ENCODE measurements at places on chromosomes 13 and 19.

DNA sequence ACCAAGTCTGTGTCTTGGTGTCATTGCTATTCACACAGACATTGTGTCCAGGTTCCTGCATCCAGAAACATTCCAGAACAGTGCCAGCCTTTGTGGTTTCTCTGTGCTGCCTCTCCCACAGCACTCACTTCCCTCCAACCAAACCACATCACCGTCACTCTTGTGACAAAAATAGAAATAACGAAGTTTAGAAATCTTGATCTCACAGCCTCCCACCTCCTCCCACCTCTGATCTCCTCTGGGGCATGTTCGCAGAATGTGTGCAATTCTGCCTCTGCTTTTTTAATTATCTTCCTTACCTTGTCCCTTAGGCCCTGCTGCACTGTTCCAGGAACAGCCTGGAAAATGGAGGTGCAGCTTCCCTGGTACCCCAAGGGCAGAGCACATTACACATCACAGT, 8.7 kb upstream of the SERPINE3 start:
- DNase-seq = no peak

GRCh38 chr13:112000888-112001287, 66.1 kb upstream of the SOX1 start:
- no peak for DNase-seq

GRCh38 chr13:36146511-36147269, 15.5 kb upstream of the DCLK1 start:
- DNase-seq = no peak

GRCh38 chr13:112442483-112443090, 66.4 kb downstream of the SPACA7 start:
- DNase-seq = no peak

DNA sequence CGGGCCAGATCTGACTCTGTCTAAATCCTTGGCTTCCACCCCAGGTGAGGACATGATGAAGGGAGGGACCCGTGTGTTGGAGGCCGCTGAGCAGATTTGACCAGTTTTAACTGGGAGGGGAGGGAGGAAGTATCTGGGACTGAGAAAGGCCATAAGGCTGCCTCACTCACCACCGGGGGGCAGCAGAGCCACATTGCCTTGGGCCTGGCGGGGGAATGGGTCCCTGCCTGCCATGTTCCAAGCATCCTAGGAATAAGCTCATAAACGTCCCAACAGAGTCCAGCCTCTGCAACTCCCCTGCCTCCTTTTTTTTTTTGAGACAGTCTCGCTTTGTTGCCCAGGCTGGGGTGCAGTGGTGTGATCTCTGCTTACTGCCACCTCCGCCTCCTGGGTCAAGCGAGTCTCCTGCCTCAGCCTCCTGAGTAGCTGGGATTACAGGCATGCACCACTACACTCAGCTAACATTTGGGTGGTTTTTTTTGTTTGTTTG, 15.5 kb downstream of the MAST3 start:
- DNase-seq = peak; percentile 74

DNA sequence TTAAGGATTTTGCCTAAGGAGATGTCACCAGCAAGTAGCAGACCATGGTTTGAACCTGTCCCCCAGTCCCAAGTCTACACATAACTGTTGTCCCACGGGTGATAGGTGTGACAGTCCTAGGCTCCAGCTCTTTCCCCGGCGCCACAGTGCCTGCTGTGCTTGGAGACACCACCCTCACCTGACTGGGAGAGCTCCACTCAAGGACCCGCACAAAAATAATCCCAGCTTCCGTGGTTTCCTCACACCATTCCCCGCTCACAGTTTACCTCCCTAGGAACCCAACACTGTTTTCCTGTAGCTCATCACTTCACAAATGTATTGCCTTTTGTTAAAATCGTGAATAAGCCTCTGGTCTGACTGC, 19.8 kb upstream of the RASA3 start:
- DNase-seq = no peak

DNA sequence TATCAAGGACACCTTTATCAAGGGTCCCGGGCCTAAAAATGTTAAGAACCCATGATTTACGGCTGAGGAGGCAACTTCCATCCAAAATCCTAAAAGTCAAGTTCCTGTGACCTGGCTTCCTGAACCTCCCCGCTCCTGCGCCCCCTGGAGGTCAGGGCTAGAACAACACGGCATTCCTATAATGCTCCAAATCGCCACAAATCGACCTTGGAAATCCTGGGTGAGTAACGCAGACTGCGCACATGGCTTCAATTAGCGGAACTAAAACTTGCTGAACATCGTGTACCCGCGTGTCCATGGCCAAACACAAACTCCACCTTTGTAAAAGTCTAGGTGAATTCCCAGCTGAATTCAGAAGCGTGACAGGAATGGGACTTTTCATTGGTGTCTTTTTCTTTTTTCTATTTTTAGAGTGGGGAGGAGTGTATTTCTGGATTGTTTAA, 4.3 kb upstream of the C5AR1 start:
- peak; percentile 26 for DNase-seq

- DNase-seq = no peak
These were observed 551.4 kb downstream of the TBC1D4 start for GRCh38 chr13:74930402-74931165.

GRCh38 chr13:100644371-100644770, 30.2 kb downstream of the TMTC4 start:
- no peak for DNase-seq

GRCh38 chr19:35034005-35034502, 3.8 kb downstream of the SCN1B start:
- DNase-seq = no peak

GRCh38 chr19:47309038-47309437, 623 bp upstream of the C5AR1 start:
- no peak for DNase-seq

DNA sequence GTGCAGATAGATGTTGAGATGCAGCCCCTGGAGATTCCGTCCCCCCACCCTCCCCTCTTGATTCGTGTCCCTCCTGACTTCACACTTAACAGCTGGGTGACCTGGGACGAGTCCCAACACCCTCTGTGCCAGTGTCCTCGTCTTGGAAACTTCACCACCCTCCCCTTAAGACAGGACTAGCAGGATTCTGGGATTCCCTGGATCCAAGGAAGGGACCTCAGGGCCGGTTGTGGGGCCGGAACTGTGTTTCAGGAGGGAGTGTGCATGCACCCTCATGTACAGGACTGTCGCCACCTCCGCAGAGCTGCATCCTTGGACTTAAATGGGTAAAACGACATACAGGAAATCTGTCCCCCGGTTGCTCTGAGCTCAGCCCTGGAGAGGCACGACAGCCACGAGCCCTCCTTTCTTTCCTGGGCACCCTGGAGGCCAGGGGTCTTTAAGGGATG, 990 bp downstream of the MYO9B start:
- no peak for DNase-seq

GRCh38 chr13:76020421-76020955, 384.4 kb downstream of the LMO7 start:
- DNase-seq = no peak

- DNase-seq = no peak
These were observed 146.9 kb downstream of the TM9SF2 start for GRCh38 chr13:99648066-99648665.

GRCh38 chr19:4970558-4971423, 1.9 kb downstream of the KDM4B start:
- no peak for DNase-seq

DNA sequence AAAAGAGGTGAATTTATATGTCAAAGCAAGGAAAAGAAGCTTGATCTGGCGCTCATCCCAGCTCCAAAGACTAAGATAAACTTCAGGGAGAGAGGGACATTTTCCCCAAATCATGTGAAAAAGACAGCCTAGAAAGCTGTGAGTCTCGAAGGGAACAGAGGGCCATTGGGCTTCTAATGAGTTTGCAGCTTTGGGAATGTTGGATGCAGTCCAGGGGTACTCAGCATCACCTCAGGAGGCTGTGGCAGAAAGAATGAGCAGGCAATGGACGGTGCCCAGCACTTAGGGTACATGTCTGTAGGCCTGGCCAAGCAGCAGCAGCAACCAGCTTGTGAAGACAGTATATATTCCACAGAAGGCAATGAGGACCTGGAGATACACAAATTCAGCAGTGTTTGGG, 25.7 kb upstream of the WASF3 start:
- DNase-seq = no peak

DNA sequence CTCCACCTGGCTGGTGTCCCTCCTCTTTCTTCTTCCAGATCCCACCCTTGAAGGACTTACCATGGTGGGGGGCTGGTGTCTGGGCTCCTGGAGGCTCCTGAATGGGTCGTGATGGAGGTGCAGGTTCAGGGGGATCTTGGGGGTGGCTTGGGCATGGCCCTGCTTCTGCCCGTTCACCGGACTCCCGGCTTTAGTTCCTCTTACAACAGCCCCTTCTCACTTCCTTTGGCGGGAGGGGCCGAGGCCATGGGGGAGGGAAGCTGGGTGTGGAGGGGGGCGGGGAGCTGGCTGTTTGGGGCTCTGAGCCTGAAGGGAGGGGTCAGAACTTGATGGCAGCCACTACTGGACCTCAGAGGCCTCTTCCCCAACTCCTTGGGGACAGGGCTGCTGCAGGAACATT, at the start of gene MYO1F:
MYO1F (minus strand) TSS at position 196 of the 400 bp plus-strand sequence; CDS start at position 63, 133 bp downstream.
- DNase-seq = no peak

DNA sequence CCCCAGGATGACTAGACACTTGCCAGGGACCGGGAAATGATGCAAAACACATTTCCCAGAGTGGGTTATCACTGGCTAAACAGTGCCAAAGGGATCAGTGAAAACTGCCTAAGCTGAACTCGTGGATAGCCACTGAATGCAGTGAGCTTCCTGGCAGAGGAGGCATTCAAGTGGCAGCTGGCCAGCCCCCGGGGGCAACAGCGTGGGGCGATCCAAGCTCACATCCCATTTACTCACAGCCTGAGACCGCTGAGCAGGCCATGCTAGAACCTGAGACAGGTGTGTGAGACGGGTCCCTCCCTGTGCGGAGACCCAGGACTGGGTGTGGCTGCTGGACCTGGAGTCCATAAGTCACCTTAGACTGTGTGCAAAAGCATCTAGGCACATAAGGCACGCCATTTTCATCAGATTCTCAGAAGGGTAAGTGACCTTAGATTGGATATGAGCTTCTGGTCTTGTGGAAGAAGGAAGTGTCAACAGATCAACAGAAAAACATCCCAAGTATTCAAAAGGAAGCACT, 51.9 kb upstream of the SLC15A1 start:
- DNase-seq = no peak

GRCh38 chr13:44292545-44292944, 81.1 kb upstream of the SERP2 start:
- DNase-seq = no peak

- no peak for DNase-seq
These were observed 57.5 kb downstream of the SLC7A9 start for GRCh38 chr19:32812036-32812435.

GRCh38 chr19:40763526-40763925, 11.8 kb upstream of the MIA start:
- DNase-seq = no peak

DNA sequence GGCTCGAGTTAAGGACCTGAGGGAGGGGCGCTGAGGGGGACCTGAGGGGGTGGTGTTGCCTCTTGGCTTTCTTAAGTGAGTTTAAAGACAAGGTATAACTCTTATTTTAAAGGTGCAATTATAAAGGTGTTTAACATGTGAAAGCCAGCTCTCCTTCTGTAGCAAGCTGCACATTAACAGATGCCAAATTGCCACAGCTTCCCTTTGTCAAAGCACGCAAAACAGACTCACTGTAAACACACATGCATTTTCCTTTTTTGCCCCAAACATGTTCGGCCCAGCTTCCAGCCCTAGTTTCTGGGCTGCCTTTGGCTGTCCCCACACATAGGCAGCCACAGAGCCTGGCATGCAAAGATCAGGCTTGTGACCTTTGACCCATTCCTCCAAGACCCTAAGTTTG, 111.9 kb downstream of the SLC7A1 start:
- no peak for DNase-seq

DNA sequence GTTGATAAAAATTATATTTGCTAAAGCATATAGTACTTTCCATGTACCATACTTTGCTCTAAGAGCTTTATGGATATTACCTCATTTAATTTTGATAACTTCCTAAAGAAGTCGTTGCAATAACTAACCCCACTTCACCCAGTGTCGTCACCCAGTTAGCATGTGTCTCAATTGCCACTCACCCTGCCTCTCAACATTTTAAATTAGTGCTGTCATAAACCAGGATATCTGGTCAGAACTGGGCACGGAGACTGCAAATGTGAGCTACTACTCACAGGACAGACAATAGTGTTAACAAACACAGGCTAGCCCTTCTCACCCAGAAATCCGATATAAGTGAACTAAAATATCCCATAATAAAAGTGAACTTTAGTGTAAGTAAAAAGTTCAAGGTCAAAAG, 430.6 kb downstream of the KLF12 start:
- DNase-seq = no peak

DNA sequence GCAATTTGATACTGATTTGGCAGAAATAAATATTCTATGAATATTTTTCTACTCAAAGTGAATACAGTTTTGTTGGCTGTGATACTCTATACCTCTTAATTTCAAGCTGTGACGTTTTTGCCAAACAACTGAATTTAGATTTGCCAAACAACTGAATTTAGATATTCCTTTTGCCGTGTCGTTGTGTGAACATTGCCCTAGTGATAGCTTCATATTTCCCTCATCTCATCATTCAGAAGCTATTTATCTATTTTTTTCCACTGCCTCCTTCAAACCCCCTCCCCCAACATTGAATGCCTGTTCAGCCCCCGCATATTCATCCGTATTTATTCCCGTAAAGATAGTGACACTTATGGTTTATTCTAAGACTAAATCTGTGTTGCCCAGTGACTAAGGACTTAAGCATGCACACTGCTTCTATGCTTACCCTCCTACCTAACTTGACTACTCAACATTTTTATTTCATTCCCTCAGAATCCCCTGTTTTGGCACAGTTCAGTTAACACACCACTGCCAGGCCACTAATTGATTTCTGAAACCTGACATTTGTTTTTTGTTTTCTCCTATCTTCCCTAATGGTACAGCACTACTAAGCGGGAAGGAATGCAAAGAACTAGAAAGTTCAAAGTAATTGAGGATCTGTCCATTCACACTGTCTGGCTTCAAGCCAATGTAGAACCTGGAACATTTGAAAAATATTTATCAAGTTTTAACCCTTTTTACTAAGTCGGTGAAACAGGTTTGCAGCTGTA, 2.8 kb upstream of the KLF5 start:
- no peak for DNase-seq

DNA sequence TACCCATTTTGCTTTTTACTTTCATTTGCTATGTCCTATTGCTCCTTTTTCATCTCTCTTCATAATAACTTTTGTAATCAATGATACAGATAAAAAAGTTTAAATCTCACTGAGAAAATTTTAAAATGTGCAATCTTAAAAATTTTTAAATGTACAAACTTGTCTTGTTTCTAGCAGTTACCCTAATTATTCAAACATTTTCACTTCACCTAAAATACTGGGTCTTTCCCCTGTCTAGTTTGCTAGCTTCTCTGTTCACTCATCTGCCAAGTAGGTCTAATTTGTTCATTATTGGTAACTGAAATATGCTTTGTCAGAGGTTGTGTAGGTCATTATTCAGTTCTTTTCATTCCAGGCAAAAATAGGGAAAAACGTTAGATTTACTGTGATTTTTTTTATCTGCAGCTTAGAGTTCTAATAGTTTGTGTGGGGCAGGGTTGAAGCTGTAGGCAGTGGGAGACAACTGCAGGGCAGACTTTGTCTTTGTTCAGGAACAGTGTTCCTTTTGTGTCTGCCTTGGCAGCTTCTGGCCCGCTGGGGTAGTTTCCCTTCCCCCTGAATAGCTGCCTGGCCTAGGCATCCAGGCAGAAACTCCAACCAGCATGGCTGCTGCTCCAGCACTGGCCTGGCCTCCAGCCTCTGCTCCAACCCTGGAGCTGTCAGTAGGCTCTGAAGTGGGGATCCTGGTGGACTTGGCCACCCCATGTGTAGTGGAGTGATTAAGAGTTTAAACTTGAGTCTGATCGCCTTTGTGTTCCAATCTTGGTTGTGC, 48.5 kb downstream of the WDFY2 start:
- no peak for DNase-seq

Measured in activated CD4-positive, CD25-positive, alpha-beta regulatory T cell (primary cell).